Aorta (tissue), 5 donors: ENCODE measurements at places on chromosomes 12 and 14.

DNA sequence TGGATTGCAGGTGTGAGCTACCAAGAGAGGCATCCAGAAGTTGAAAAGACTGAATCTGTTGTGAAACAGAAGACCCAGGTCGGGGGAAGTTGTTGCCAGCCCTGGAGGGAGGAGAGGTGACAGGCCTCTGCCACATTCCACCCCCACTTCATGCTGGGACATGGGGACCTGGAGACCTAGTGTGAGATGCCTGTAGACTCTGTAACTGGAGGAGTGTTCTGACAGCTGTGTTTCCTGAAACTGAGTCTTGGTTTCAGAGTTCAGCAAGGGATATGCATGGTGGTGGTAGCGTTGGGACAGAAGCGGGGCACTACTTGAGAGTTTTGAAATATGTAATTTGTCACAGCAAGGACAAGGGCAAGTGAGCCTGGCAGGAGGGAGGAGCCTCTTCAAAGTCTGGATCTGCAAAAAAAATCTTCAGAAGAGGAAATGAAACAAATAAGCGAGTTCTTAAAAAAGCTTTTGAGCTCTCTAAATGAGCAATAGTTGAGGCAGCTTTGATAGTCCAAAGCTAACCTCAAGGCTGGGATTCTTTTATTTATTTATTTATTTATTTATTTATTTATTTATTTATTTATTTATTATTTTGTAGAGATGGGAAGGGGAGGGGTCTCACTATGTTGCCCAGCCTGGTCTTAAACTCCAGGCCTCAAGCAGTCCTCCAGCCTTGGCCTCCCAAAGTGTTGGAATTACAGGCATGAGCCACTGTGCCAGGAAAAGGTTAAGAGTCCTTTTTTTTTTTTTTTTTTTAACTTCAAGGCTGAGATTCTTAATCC lies 58.9 kb upstream of the EEA1 start:
- no peak overlapping the region for H3K4me3 ChIP-seq
- no peaks in the 10 kb centered on the region for H3K27me3 ChIP-seq
- no peak for DNase-seq
- no peaks in the 10 kb centered on the region for H3K4me1 ChIP-seq

DNA sequence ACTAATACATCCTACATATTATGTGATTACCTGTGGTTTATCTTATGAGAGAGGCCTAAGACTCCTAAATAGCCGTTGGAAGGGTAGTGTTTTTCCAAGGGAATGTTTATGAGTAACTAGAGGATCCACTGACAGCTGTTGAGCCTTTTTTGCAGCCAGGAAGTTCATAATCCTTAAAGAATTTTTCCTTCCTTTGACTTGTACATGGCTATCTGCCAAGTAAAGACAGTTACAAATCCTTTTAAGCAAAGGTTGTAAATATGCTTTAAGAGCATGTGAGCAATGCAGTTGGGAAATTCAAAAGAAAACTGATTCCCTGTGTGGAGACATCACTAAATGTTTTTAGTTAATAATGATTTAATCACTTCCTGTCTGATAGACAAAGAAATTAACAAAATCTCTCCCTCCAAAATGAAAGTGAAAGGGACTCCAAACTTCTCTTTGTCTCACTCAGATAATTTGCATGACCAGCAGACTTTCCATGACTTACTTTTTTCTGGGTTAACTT lies 333.8 kb downstream of the PDZRN4 start:
- H3K27ac ChIP-seq: no peak overlapping the region
- no peaks in the 10 kb centered on the region for H3K27me3 ChIP-seq
- peaks cover 2% of the 10 kb centered on the region for H3K36me3 ChIP-seq
- peak overlapping the region; percentile 34 for H3K4me3 ChIP-seq
- DNase-seq: no peak

GRCh38 chr14:33792009-33792719 lies 158.7 kb downstream of the EGLN3 start:
- no peak overlapping the region for H3K4me3 ChIP-seq
- H3K27me3 ChIP-seq: no peaks in the 10 kb centered on the region
- no peaks in the 10 kb centered on the region for H3K4me1 ChIP-seq
- H3K36me3 ChIP-seq: no peaks in the 10 kb centered on the region
- DNase-seq: no peak

DNA sequence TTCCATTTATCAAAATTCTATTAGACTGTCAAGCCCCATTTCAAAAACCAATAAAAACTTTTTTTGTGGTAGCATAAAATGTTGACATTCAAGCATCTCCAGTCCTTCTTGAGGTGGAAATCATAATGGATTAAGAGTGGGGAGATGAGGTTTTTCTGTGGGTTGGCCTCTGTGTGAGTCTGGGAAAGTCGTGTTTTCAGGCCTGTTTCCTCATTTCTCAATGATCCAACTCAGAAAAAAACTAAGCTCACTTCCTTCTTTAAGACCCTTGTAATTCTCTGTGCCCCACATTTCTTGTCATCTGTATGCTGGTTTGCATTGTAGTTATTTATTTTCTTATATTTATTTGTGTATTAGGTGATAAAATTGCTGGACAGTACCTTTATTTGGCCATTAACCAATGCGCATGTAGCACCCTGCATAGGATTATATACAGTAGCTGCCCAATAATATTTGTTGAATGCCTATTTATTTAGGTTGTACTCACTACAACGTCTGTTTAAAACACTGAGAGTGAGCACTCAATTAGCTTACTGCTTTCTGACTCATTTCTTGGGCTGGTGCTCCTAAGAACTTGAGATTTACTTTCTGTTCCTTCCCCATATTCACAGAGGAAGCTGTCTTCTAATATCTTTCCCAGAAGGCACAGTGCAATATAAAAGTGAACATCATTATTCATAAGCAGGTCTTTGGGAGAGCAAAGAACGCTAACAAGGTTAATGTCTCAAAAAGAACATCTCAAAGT lies 121.9 kb downstream of the DNAI7 start:
- no peaks in the 10 kb centered on the region for H3K36me3 ChIP-seq
- H3K4me3 ChIP-seq: no peak overlapping the region
- no peaks in the 10 kb centered on the region for H3K4me1 ChIP-seq
- H3K27me3 ChIP-seq: no peaks in the 10 kb centered on the region
- DNase-seq: no peak

DNA sequence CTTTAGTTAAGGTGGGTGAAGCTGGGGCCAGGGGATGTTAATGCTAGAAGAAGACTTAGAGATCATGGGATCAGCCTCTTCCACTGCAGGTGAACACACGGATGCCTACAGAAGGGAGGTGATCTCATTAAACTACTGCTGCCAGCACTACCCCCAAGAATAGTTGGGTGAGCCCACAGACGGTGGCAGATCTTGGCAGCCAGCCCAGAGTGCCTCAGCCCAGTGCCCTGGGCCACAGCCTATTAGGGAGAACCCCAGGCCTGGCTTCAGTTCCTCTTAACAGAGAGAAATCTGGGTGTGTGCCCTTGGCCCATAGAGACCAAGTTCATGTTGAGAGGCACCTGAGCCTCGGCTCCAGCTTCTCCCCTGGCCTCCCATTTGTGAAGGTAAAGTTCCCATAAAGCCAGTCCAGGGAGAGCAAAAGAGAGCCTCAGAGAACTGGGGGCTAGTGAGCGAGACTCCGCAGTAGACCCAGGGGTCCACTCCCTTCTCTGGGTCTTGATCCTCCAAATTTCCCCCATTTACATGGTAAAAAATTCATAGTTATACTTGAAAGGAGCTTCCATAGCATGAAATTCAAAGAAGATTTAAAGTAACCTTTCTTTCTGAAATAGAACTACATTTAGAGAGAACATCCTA lies 125.0 kb upstream of the CCND2 start:
- no peak overlapping the region for H3K27ac ChIP-seq
- no peak overlapping the region for H3K4me3 ChIP-seq
- DNase-seq: peak; percentile 79
- no peaks in the 10 kb centered on the region for H3K36me3 ChIP-seq

DNA sequence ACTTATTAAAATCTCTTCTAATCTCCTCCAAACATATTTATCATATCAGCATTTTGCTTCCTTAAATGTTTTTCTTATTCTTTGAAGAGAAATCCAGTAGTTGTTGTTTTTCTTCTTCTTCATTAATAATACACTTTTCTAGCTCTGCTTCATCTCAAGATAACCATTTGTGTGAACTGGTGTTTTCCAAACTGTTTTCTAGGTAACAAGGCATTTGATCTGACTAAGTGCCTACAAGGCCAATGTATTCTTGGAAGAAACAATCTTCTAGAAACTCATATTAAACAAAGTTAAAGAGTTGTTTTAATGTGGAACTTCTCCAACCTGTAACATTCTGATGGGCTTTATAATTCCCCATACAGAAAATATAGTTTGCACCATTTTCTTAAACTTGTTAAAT lies 30.8 kb upstream of the IFNG start:
- no peak overlapping the region for H3K27ac ChIP-seq
- H3K4me1 ChIP-seq: no peaks in the 10 kb centered on the region
- no peak for DNase-seq
- no peaks in the 10 kb centered on the region for H3K36me3 ChIP-seq
- H3K27me3 ChIP-seq: no peaks in the 10 kb centered on the region

- DNase-seq: peak; percentile 81
- no peak overlapping the region for H3K27ac ChIP-seq
- no peaks in the 10 kb centered on the region for H3K27me3 ChIP-seq
- H3K4me3 ChIP-seq: no peak overlapping the region
- no peaks in the 10 kb centered on the region for H3K4me1 ChIP-seq
- no peaks in the 10 kb centered on the region for H3K36me3 ChIP-seq
Measured at GRCh38 chr14:99628887-99629618, 15.9 kb upstream of the HHIPL1 start.

- DNase-seq: no peak
- H3K36me3 ChIP-seq: no peaks in the 10 kb centered on the region
- H3K4me1 ChIP-seq: no peaks in the 10 kb centered on the region
- no peak overlapping the region for H3K4me3 ChIP-seq
- no peaks in the 10 kb centered on the region for H3K27me3 ChIP-seq
Measured at GRCh38 chr12:123573870-123574269, 10.5 kb upstream of the TMED2 start.

DNA sequence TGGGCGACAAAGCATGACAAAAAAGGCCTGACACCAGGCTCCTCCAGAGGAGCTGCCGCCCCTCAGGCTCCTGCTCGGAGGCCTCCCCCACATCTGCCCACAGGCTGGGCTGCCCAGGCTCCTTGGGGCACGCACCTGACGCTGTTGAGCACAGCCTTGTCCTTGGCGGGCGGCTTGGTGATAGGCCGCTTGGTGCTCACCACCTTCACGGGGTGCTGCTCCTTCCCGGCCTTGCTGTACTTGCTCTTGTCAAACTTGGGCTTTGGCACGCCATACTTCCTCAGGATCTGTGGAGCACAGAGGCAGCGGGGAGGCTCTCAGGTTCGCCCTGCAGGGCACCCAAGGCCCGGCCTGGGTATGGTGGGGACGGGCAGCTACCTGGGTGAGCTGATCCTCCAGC lies 53.4 kb downstream of the TRAFD1 start:
- H3K4me3 ChIP-seq: no peak overlapping the region
- no peaks in the 10 kb centered on the region for H3K4me1 ChIP-seq
- peak; percentile 73 for DNase-seq
- H3K27ac ChIP-seq: no peak overlapping the region
- no peaks in the 10 kb centered on the region for H3K27me3 ChIP-seq

GRCh38 chr14:68564826-68565759 lies 227.8 kb downstream of the ZFP36L1 start:
- no peak for DNase-seq
- peaks cover 6% of the 10 kb centered on the region for H3K4me1 ChIP-seq
- H3K4me3 ChIP-seq: no peak overlapping the region
- peak overlapping the region; percentile 99 for H3K27ac ChIP-seq

- H3K4me1 ChIP-seq: no peaks in the 10 kb centered on the region
- no peaks in the 10 kb centered on the region for H3K36me3 ChIP-seq
- H3K27ac ChIP-seq: no peak overlapping the region
- H3K4me3 ChIP-seq: no peak overlapping the region
- H3K27me3 ChIP-seq: no peaks in the 10 kb centered on the region
- no peak for DNase-seq
Measured at GRCh38 chr14:90625445-90625844, 190.8 kb downstream of the TTC7B start.

GRCh38 chr12:132282031-132282949 lies 47.1 kb downstream of the GALNT9 start:
- H3K4me3 ChIP-seq: no peak overlapping the region
- no peaks in the 10 kb centered on the region for H3K27me3 ChIP-seq
- no peaks in the 10 kb centered on the region for H3K4me1 ChIP-seq

DNA sequence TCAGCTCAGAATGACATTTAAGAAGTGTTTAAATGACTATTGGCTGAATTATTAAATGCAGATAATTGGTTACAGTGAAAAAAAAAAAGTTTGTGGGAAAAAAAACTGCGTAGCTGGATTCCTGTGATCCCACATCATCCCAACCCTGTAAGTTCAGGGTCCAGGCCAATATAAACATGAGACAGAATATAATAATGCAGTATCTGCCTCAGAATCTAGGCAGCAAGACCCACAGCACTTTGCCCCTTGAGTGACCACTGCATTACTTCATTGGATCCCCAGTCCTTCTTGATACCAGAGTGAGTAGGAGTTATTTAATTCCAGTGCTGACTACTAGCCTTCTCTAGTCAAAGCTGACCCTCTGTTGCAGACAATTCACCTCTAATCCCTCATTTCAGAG lies 272.6 kb downstream of the CCER1 start:
- H3K27me3 ChIP-seq: no peaks in the 10 kb centered on the region
- no peaks in the 10 kb centered on the region for H3K36me3 ChIP-seq
- no peak overlapping the region for H3K27ac ChIP-seq
- no peaks in the 10 kb centered on the region for H3K4me1 ChIP-seq
- H3K4me3 ChIP-seq: no peak overlapping the region

- no peak overlapping the region for H3K4me3 ChIP-seq
- H3K4me1 ChIP-seq: no peaks in the 10 kb centered on the region
- no peak overlapping the region for H3K27ac ChIP-seq
Measured at GRCh38 chr12:65868878-65869277, 44.6 kb downstream of the HMGA2 start.

- DNase-seq: no peak
- H3K27me3 ChIP-seq: no peaks in the 10 kb centered on the region
- H3K36me3 ChIP-seq: no peaks in the 10 kb centered on the region
- no peak overlapping the region for H3K27ac ChIP-seq
- H3K4me1 ChIP-seq: no peaks in the 10 kb centered on the region
- H3K4me3 ChIP-seq: no peak overlapping the region
Measured at GRCh38 chr12:54041097-54041690, 8.3 kb downstream of the HOXC5 start.

DNA sequence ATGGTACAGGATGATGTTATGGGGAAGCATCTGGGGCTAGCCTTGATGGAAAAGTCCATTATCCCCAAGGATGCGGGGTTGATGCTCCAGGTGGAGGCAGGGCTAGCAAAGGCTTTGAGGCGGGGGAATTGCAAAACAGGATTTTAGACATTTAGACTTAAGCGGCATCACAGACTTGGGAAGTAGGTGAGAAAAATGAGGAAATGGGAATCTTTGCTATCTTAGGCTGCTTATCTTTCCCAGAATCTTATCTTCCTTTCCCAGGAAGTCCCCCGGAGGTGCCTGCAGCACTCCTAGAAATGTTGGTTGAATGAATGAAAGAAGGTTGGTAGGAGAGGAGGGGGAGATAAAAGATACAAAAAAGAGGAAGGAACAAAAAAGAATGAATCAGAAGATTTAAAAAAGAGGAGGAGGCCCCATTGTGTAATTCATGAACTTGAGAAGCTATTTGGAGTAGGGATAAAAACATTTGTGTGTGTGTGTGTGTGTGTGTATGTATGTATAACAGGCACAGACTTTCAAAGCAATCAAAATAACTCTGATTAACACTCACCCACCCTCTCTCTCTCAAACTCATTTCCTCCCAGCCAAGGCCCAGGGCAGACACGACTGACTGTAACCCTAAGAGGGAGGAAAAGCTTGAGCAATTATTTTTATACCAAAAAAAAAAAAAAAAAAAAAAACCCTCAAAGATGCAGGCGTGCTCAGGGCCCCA lies 62.5 kb upstream of the TBX3 start:
- no peak overlapping the region for H3K27ac ChIP-seq
- no peak overlapping the region for H3K4me3 ChIP-seq
- no peak for DNase-seq
- no peaks in the 10 kb centered on the region for H3K27me3 ChIP-seq
- H3K4me1 ChIP-seq: no peaks in the 10 kb centered on the region
- H3K36me3 ChIP-seq: no peaks in the 10 kb centered on the region
